Stimulated activated CD4-positive, alpha-beta T cell treated with anti-CD3 and anti-CD28 coated beads, Interleukin-15, amount 100 ng/mL, for 1 hour (primary cell): ENCODE measurements at places on chromosomes 12 and 14.
A peak's percentile ranks its signal among the peaks of the same experiment; 100 is the strongest.

GRCh38 chr14:41824441-41824840 lies 217.8 kb downstream of the LRFN5 start:
- DNase-seq, result no peak

DNA sequence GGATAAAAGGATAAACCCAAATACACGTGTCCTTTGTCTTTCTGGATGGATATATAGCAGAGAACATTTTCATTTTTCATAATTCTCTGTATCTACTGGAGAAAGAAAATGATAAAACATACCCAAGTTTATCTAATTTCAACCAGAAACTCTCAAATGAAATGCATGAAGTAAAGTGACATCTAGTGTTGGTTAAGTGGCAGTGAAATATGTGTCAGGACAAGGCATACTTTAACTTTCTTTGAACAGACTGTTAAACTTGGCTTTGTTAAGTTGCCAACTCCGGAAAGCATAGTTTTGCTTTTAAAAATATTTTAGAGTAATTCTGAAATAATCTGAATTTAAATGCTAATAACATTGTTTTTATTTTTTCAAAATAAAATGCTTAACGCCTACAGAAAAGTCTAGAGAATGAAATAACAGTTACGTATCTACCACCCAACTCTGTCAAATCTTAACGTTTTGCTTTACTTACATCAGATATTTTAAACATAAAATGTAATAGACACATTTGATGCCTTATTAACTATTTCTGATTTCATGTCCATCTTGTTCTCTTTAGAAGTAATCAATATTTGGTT lies 25.2 kb upstream of the NTN4 start:
- DNase-seq, result no peak

DNA sequence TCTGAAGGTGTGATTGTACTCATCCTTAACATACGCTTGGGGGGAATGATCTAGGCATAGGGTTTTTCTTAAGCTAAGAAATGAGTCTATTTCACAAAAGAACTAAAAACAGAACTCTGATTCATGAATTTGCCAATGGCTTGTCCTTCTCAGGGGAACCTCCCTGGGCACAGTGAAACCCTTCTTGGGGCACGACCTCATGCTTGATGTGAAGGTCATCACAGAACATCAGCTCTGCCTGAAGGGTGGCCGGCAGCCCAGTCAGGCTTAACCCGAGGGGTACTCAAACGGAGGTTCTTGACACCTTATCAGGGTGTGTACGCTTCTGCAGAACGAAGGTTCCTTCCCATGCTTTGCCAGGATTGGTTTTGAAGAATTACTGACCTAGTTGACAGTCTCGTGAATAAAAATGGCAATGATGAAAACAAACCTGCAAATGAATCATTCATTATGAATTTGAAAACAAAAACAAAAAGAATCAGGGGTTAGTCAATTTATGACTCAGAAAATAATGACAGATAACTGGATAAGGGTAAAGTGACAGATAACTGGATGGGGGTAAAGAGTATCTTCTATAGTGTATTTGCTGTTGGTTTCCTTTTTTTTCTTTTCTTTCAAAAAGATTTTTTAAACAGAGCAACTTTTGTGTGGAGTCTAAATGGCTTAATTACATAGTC lies 86.4 kb downstream of the GALNT8 start:
- no peak for DNase-seq

DNA sequence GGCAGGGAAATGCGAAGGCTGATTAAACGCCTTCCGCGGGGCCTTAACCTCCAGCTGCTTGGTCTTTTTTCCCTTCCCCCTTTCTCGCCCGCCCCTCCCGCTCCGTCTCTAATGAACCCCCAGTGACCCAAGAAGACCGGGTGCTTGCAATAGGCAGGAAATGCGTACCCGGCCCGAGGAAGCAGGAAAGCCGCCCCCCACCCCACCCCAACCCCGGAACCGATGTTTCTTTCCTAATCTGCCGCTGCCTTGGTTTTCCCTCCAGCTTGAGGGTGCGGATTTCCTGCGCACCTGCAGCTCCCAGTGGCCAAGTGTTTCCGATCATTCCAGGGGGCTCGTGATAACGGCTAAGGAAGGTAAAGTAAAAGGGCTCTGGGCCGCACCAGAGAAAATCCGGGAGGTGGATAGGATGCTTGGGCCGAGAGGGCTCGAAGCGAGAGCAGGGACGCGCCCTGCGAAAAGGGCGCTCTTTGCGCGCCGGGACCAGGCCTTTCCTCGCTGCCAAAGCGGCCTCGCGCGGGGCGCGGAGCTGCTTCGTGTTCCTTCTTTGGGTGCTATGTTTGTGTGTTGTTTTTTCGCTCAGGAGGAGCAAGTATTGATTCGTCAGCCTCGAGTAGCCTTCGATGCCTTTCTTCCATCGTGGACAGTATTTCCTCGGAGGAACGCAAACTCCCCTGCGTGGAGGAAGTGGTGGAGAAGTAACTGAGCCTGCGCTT lies 983 bp downstream of the MYF6 start:
- DNase-seq, result no peak

DNA sequence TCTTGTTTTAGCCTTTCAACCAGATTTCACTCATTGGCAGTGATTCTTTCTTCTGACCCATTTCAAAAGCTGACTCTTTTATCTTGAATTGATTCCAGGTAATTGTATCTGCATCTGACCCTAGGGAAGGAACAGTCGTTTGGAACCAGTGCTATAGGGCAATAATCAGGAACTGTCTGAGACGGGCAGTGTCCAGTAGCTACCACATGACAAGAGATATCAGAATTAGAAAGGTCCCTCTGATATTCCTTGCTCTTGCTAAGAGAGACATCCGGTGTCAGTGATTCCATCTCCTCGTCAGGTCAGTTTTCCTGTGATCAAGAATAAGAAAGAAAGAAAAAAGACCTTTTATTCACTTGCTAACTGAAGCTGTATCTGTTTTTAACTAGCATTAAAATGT lies 47.8 kb upstream of the PDE3A start:
- DNase-seq, result no peak

GRCh38 chr14:93082576-93083001 lies 33.1 kb downstream of the ITPK1 start:
- no peak for DNase-seq

DNA sequence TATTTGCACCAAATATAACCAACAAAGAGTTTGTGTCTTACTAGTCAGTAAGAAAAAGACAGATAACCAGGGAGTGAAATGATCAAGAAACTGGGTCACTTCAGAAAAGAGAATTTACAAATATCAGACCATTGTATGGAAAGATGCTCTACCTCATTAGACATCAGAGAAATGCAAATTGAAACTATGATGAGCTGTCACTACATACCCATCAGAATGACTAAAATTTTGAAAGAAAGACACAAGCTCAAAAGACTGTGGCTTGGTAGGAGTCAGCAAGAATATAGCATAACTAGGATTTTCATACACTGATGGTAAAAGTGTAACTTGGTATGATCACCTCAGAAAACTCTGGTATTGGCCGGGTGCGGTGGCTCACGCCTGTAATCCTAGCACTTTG lies 247.2 kb downstream of the BMP4 start:
- no peak for DNase-seq

DNA sequence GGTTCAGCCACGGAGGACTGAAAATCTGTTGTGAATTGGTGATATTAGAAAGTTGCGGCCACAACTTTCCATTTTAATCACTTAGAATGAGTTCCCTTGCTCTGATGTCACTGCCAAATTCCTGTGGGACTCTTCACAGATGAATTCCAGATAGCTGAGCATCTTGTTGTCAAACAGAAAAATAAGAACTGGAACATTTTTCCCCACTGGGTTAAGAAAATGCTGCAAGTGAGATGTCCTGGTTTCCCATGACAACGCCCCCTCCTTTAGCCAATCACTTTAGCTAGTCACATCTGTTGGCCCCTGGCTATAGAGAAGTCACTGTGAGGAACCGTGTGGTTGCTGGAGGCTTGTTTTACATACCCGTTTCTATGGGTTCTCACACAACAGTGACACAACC lies 135.9 kb downstream of the KTN1 start:
- no peak for DNase-seq

GRCh38 chr14:64508215-64508776 lies 3.7 kb downstream of the ZBTB1 start:
- DNase-seq, result no peak

DNA sequence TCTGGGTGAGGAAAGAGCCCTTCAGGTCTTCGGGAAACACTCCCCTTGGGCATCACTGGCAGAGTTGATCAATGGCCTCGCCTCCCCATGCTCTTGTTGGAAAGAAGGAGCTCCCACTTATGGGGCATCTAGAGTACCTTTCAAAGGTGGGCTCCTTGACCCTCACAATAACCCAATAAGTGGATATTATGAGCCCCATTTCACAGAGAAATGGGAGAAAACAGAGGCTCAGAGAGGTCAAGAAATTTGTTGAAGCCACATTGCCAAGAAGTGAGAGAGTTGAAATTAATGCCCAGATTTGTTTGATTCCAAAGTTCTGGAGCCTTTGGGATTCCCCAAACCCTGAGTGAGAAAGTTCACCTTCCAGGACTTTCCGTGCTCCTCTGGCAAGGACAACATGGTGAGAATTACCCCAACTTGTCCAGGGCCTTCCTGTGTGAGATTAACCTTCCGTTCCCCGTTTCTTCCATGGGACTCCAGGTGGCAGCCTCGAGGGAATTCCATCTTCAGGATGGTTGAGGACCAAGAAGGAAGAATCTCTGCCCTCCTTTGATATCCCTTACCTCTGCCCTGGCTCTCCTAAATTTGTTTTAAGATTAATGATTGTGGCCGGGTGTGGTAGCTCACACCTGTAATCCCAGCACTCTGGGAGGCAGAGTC lies 7.5 kb upstream of the CHD4 start:
- DNase-seq, result no peak

GRCh38 chr14:35416108-35416750 lies 11.7 kb upstream of the NFKBIA start:
- DNase-seq, result peak; percentile 49

DNA sequence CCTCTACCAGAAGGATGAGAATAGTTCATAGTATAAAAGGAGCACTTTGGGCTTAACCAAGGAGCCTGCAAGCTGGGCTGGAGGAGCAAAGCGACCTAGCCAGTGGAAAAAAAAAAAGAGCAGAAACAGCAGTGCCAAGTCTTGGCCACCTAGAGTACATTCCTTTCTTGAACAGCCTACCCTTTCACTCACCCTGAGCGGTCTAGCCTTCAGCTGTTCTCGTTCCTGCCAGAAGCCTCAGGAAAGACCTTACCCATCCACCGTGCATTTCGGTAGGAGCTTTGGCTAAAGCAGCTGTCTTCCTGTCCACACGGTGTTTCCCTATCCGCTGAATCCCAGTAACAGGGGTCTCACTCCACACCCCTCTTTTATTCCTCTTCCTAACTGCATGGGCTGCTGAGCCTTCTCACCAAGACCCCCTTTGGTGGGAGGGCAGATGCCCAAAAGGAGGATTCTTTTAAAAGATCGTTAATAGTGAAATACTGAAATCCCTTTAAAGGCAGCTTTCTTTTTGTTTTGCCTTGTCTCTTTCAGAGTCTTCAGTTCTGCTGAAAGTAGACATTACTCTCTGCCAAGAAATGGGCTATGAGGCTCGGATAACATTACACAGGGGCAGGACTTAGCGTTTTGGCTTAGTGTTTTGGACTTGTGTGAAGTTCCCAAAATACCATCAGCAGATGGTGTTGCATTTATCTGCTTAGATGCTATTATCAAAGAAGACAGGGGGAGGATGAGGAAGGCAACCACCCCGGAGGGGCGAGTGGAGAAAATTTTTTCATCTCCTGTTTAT lies 88.5 kb upstream of the METAP2 start:
- no peak for DNase-seq

- no peak for DNase-seq
Observed at GRCh38 chr12:49873361-49873934, 30.3 kb downstream of the FAIM2 start.

DNA sequence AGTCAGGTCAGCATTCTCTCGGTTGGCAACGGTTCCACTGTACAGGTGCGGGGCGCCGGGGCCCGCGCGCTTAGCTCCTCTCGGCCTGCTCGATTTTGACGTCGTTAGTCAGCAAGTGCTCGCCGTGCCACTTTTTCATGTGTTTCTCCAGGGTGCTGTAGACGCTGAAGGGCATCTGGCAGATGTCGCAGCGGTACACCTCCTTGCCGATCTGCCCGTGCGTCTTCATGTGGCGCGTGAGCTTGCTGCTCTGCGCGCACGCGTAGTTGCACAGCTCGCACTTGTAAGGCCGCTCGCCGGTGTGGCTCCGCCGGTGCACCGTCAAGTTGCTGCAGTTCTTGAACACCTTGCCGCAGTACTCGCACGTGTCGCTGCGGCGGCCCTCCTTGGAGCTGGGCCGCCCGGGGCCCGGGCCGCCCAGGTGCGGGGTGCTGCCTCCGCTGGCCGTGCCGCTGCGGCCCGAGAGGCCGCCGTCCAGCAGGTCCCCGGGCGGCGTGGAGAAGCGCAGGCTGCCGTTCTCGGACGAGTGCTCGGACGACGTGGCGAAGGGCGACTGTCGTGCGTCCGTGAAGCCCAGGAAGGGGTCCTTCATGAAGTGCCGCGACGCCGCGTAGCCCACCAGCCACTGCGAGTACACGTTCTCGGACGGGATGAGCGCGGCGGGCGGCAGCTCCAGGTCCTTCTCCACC lies 97.8 kb downstream of the BCL11B start:
- no peak for DNase-seq

DNA sequence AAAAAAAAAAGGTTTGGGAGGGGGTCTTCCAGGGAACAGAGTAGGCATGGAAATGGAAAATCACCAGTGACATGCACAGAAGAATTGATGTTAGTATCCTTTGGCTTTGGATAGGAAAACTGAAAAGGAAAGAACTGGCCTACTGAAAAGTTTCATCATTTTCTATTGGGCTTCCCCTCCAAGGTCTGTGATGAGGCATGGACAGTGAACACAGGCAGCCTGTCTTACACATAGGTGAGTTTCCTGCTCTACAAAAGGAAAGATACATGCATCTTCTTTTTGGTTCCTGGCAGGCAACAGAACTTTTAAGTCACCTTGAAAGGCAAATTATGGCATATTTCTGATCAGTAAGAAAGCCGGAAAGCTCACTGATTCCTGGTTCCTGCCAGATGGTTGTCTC lies 5.8 kb downstream of the BMAL2 start:
- no peak for DNase-seq

DNA sequence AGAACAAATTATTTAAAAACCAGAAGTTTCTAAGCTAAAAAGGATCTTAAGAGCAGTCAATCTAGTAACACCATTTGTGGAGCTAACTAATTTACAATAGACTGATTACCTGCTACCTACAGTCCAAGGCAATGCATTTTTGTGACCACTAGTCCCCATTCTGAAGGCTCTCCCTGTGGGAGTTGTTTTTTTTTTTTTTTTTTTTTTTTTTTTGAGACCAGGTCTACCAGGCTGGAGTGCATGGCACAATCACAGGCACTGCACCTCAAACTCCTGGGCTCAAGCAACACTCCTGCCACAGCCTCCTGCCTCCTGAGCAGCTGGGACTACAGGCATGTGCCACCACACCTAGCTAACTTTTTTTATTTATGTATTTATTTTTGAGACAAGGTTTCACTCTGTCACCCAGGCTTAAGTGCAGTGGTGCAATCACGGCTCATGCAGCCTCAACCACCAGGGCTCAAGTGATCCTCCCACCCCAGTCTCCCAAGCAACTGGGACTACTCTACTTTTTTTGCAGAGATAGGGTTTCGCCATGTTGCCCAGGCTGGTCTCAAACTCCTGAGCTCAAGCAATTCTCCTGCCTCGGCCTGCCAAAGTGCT lies 3.9 kb downstream of the GNPTAB start:
- DNase-seq, result no peak

GRCh38 chr12:53204351-53204750 lies 2.7 kb downstream of the ITGB7 start:
- no peak for DNase-seq
